ENCODE measurements at places on chromosomes 2 and 18.

- DNase-seq = no peak
Observed at GRCh38 chr2:129901754-129902415, 77.6 kb upstream of the RAB6C start.

GRCh38 chr2:182447863-182448262 is 21.0 kb upstream of the PDE1A start:
- no peak for DNase-seq

- DNase-seq = no peak
Observed at GRCh38 chr2:183998797-183999190, 599.5 kb upstream of the ZNF804A start.

GRCh38 chr2:203949228-203949627 is 12.7 kb downstream of the ICOS start:
- DNase-seq = no peak

- DNase-seq = no peak
Observed at GRCh38 chr2:108884619-108885018, 98.0 kb downstream of the CCDC138 start.

DNA sequence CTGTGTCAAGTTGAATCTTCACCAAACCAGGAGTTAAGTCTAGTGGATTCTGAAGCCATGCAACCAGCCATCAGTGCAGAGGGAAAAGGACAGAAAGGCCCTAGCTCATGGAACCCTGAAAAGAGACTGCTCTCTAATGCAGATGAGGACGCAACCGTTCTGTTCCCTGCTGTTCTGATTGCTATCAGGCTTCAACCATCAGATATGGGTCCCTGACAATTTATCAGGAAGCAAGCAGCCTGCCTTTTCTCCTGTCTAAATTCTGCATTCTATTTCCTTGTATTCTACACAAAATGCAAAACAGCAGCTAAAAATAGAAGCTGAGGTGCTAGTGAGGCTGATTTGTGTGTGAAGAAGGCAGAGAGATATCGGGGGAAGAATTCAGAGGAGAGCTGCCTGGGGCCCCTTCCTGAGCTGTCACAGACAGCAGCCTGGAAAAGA is 68.4 kb upstream of the RTN4 start:
- DNase-seq = no peak

- DNase-seq = no peak
Observed at GRCh38 chr2:133026536-133027177, 356.7 kb upstream of the LYPD1 start.

- no peak for DNase-seq
Observed at GRCh38 chr2:200810998-200811332, 745 bp upstream of the BZW1 start.

- DNase-seq = no peak
Observed at GRCh38 chr18:60247103-60247502, 125.5 kb downstream of the MC4R start.

DNA sequence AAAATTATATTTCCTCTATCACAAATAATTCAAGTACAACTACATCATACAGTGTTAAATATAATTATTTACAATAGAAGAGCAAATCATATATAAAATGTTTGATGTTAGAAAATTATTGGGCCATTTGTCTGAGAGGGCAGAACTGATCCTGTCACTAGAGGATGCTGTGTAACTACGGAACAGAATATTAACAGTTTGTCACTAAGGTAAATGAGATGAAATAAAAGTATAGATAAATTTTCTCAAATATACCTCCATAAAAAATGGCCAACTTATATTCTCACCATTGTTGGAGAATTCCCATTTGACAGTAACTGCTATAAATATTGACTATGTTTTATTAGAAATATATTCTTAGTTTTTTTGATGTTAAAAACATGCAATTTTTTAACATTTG is 1067.4 kb upstream of the DDX18 start:
- no peak for DNase-seq

DNA sequence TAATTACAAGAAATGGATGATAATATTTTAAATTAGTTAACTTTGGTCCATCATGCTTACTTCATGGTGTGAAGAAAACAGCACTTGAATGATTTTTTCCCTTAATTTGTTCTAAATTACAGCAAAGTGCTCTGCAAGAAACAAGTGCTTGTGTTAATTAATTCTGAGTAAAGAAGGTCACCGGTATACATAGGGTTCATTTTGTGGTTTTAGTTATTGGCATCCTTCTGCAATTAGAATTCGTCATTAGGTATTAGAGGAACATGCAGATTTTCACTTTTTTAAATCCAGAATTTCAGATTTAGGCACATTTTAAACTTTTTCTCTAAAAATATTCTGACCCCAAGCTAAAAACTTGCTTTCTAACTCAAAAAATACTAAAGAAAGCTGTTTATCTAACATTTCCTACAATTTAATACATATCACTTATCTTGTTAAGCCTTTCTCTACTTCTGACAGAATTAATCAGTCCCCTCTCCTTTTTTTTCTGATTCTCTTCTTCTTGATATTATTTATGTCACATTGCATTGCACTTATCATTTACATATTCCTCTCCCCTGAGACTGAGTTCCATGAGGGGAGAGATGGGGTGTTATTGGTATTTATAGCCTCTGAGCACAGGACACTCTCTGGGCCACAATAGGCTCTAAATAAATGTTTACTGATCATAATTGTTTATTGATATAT is 129.2 kb downstream of the PLA2R1 start:
- no peak for DNase-seq
